ENCODE measurements at places on chromosomes 4 and X.
A peak's percentile ranks its signal among the peaks of the same experiment; 100 is the strongest.

DNA sequence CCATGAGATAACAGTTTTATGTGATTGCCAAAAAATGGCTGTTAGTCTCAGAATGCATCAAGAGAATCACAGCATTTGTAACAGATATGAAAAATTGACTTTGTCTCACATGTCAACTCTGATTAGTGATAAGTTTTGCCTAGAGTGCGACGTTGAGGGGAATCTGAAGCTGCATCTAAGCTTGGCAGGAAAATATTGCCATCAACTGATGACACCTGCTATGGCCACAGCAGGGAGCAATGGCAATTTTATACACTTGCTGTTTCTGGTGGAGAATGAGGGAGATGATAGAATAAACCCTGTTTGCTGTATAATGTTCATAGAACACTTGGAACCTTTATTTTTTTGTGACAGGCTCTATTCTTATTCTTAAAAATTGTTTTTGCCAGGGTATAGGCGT is 205.4 kb upstream of the GNPDA2 start:
- no peak for DNase-seq

DNA sequence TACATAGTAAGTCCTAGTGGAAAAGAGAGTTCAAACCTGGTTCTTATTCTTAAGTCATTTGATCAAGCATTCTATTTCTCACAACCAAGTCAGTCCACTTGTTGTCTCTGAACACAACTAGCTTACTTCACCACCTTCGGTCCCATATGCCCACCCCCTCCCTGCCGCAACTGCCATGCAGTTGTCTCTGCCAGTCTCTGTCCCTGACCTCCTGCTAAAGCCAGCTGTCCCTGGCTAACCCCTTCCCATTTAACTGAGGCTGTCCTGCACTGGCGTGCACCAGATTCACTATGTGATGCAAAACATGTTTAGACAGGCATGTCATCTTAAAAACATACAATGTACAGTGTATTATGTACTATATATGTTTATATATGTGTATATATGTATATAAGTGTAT is 12.7 kb downstream of the FRAS1 start:
- no peak for DNase-seq

GRCh38 chr4:147644471-147644870 is 27.3 kb downstream of the TMEM184C start:
- peak; percentile 28 for DNase-seq

GRCh38 chr4:6855692-6856297 is 53.8 kb upstream of the TBC1D14 start:
- no peak for DNase-seq

GRCh38 chrX:69807400-69807799 is 191.5 kb downstream of the EDA start:
- DNase-seq = no peak

GRCh38 chrX:130136496-130136895 is 26.2 kb upstream of the ELF4 start:
- no peak for DNase-seq

DNA sequence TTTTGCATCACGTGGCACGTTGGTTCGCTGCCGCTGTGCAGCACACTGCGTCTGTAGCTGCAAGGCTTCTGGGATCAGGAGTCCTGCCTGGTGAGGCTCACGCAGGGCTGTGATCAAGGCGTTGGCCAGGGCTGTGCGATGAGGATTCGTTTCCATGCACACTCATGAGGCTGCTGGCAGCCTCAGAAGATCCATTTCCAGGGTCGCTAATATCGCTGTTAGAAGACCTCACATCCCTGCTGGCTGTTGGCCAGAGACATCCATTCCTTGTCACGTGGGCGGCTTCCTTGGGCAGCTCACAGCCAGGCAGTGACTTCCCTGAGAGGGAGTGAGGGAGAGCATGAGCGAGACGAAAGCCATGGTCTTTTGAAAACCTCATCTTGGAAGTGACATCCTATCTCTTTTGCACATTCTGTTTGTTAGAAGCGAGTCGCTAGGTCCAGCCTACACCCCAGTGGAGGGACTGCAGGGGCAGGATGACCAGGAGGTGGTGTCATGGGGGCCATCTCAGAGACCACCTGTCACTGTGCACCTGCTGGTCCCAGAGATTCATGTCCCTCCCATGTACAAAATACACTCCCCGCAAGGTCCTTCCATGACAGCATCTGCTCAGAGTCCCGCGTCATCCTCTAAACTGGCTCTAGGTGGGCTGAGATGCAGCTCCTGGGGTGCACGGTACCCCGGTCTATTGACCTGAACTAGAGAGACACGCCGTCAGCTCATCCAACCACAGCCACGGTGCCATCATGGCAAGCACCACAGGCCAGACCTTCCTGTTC is 12.2 kb downstream of the RGS12 start:
- no peak for DNase-seq

GRCh38 chr4:153010146-153010545 is 74.0 kb downstream of the FHDC1 start:
- DNase-seq = no peak

- DNase-seq = no peak
Observed at GRCh38 chrX:129634541-129634940, 20.2 kb downstream of the APLN start.
